ENCODE measurements at places on chromosomes 1 and 21.

- no peak for DNase-seq
Observed at GRCh38 chr1:200334661-200335256, 75.1 kb downstream of the ZNF281 start.

DNA sequence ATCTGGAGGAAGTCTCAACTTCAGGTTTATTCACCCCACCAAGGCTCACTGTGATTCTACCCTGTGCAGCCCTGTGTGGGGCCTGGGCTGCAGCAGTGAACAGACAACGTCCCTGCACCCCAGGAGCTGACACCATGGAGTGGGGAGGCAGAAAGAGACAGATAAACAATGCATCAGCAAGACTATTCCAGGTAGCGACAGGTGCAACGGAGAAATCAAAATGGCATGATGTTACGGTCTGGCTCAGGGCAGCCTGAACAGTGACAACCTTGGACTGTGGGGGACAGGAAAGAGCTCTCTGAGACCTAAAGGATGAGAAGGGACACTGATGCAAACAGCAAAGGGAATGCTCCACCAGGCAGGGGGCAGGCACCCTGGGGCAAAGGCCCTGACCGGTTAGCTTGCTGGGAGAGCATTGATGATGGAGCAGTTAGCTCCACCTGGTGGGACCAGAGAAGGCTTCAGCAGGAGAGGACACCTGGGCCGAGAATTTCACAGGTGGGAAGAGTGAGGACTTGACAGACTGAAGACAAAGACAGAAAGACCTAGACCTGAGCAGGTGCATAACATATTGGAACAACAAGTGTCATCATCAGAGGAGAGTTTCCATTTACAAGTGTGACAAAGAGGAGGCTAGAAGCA is 589.9 kb downstream of the MATN1 start:
- DNase-seq, result no peak

GRCh38 chr1:187819086-187819485 is 990.3 kb downstream of the PLA2G4A start:
- DNase-seq, result no peak

- no peak for DNase-seq
Observed at GRCh38 chr1:21344750-21345443, 54.6 kb upstream of the ECE1 start.

GRCh38 chr1:11354893-11355553 is 82.0 kb downstream of the UBIAD1 start:
- DNase-seq, result no peak

GRCh38 chr1:182173808-182174512 is 112.4 kb upstream of the ZNF648 start:
- DNase-seq, result no peak

DNA sequence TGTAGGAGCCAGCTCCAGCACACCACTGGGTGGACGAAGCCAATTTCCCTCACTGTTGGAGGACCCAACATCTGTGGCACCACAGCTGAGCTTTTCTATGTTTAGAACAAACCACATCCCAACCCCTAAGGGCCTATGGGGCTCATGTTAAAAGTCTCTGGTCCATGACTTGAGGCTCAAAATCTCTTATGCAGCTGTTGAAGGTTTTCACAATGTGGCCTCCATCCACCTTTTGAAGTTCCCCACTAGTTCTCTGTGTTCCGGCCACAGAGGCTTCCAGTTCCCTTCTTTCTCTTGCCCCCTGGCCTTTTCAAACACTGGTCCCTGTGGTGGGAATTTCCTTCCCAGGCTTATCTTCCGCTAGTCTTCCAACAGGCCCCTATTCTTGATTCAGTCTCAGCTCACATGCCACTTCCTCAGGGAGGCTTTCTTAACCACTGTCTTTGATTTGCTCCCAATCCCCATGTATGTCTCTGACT is 3.9 kb upstream of the IFNLR1 start:
- DNase-seq, result no peak

DNA sequence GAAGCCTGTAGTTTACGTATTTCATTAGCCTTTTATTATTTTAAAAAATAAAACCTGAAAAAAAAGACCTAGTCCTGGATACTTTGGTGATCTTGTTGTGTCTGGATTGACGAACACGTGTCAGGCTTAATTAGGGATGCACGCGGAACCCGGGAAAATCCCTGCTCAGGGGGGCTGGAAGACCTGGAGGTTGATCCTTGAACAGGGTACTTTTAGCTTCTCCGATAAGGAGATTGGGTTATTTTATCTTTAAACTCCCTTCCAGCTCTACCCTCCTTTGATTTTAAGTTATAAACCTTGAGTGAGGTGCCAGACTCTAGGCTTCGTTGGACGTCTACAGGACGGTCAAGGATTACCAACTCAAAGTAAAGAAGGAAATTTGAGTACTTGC is 552 bp upstream of the ZNF691 start:
- no peak for DNase-seq

- DNase-seq, result no peak
Observed at GRCh38 chr1:7538033-7538432, 233.1 kb upstream of the VAMP3 start.

GRCh38 chr1:17400725-17401341 is 28.8 kb downstream of the PADI6 start:
- DNase-seq, result no peak

GRCh38 chr1:167409183-167409582 is 109.1 kb downstream of the CD247 start:
- DNase-seq, result no peak

All from thoracic aorta (tissue), 2 donors.